ENCODE measurements at places on chromosomes 3 and 15.

- DNase-seq, result no peak
Measured at GRCh38 chr3:182636646-182637045, 156.7 kb upstream of the ATP11B start.

DNA sequence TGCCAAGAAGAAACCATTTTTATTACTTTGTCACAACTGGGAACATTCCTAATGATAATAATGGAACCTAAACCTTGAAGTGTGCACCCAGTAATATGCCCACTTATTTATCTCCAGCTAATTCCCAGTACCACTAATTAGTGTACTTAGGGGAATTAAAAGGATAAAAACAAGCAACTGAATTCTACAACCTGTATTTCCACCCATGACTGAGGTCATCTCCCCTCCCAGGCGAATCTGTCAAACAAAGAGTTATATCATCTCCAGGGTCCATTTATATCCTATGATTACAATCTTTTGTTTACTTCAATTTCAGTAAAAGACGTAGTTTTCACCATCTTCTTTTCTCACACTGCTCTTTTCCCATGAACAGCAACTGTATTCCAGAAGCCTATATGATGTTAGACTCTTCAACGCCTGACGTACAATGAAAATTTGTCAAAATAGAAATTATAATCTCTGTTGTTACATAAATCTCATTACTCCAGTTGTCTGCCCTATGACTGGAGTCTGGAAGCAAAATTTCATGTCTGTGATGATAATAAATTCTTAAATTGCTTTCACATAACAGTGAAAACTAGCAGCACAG lies 177.6 kb downstream of the GOLIM4 start:
- no peak for DNase-seq

GRCh38 chr3:184543843-184544512 lies 17.6 kb upstream of the EPHB3 start:
- DNase-seq, result peak; percentile 68

GRCh38 chr3:63921741-63922482 lies 9.7 kb upstream of the SCAANT1 start:
- no peak for DNase-seq

GRCh38 chr3:144491333-144491732 lies 519.7 kb downstream of the DIPK2A start:
- no peak for DNase-seq

DNA sequence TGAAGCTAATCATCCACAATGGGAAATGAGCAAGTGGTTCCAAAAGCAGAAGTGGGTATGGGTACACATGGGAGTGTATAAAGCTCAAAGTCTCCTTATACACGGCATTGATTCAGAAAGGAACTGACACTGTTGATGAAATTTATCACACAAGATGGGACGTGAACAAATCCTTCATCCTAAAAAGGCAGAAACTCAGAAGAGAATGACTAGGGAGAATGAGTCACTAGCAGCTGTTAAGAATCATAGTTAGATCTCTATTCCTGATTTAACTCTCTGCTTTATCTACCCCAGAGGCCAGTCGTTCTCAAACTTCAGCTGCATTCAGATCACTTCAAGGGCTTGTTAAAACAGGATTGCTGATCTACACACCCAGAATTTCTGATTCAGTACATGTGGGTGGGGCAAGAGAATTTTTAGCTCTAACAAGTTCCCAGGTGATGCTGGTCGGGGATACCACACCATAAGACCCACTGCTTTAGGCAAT lies 97.7 kb upstream of the PHLDB2 start:
- DNase-seq, result no peak

DNA sequence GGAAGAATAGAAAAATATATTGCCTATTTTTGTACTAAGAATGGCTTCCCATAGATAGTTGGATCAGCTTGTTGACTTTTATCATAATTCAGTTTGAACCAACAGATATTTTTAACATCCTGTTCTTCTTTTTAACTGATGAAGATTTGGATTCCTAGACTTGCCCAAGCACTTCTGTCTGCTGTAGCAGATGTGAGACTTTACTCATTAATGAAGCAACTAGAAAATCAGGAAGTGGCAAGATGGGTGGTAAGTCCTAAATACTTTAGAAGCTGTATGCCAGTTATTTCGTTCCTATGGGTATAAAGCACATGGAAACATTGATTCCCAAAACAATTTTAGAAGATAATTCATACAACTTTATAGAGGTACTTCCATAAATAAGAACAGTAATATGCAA lies 8.4 kb downstream of the PIGB start:
- no peak for DNase-seq

DNA sequence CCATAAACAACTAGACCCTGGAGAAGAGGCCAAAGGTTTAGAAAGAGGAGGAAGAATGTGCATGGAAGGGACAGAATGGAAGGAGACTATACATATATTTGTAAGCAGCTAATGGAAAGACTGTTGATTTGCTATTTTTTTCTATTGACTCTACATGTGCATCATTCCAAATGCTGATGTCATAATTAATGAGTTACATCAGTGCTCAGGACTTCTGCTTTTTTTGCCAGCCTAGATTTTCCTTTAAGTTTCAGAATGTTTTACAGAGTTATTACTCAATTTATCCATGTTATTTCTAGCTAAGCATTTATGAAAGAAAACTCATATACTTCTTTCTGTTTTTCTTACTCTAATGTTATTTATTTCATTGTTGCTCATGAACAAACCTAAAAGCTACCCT lies 62.6 kb upstream of the VGLL3 start:
- no peak for DNase-seq

GRCh38 chr3:9122732-9123364 lies 126.6 kb downstream of the SRGAP3 start:
- DNase-seq, result no peak

DNA sequence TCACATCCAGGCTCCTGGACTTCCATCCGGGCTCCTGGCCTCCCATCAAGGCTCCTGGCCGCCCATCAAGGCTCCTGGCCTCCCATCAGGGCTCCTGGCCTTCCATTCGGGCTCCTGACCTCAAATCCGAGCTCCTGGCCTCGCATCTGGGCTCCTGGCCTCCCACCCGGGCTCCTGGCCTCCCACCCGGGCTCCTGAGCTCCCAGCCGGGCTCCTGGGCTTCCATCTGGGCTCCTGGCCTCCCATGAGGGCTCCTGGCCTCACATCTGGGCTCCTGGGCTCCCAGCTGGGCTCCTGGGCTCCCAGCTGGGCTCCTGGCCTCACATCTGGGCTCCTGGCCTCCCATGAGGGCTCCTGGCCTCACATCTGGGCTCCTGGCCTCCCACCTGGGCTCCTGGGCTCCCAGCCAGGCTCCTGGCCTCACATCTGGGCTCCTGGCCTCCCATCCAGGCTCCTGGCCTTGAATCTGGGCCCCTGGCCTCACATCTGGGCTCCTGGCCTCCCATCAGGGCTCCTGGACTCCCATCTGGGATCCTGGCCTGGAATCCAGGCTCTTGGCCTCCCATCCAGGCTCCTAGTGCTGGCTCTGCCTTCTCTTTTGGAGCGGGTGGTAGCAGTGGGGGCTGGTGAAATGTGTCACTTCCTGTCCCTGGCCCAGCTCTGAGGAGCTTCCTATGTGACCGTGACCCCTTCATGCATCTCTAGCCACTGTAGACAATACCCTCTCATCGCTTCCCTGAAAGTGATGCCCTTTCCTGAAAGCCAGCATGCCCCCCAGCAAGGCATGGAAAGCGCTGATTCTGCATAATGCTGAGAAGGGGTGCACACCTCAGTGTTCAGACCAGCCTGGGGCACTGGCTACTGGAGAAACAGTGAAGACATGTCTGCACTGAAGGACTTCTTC lies 62.7 kb upstream of the BLM start:
- DNase-seq, result no peak
